ENCODE measurements at places on chromosomes 13 and 19. TPM values are rescaled to one million over a fixed set of nuclear protein-coding genes. Genes with fewer than 3 reads are reported as not detected.

The LAIR1 gene
- total RNA-seq = 117 TPM

GRCh38 chr13:86161257-86161656, 362.0 kb upstream of the SLITRK6 start:
- H3K36me3 ChIP-seq = no peaks in the 10 kb centered on the region
- no peaks in the 10 kb centered on the region for H3K4me1 ChIP-seq
- H3K27ac ChIP-seq = no peak overlapping the region
- no peaks in the 10 kb centered on the region for H3K27me3 ChIP-seq
- no peak for DNase-seq

- peaks cover 7% of the 10 kb centered on the region for H3K4me1 ChIP-seq
- no peak overlapping the region for H3K4me3 ChIP-seq
- no peaks in the 10 kb centered on the region for H3K36me3 ChIP-seq
- no peak for DNase-seq
- H3K27ac ChIP-seq = no peak overlapping the region
Measured at GRCh38 chr13:99197117-99197651, 3.5 kb upstream of the UBAC2 start.

The F2RL3 gene
- 0.24 TPM for total RNA-seq

GRCh38 chr13:19782049-19782726, 557 bp downstream of the PSPC1 start:
- H3K36me3 ChIP-seq = no peaks in the 10 kb centered on the region
- peaks cover 13% of the 10 kb centered on the region for H3K4me1 ChIP-seq

The REEP6 gene
- 4.3 TPM for total RNA-seq

DNA sequence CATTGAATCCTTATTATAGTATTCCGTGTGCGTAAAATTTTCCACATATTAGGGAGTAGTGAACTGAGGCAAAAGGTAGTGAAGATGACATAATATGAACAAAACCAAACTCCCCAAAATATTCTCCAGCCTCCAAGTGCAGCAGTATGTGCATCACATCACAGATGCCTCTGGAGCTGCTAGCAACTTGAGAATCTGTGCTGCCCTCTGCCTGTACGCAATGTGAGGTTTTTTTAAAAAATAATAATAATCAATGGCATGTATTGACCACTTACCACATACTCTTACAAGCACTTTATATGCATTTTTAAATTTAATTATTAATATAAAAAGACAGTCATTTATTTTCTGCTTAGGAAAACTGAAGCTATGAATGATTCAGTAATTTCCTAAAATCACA, 583.0 kb upstream of the SPRY2 start:
- H3K4me1 ChIP-seq = no peaks in the 10 kb centered on the region
- H3K36me3 ChIP-seq = no peaks in the 10 kb centered on the region
- H3K27ac ChIP-seq = no peak overlapping the region
- H3K4me3 ChIP-seq = no peak overlapping the region
- no peaks in the 10 kb centered on the region for H3K27me3 ChIP-seq

The LGI4 gene
- total RNA-seq = 0.49 TPM

DNA sequence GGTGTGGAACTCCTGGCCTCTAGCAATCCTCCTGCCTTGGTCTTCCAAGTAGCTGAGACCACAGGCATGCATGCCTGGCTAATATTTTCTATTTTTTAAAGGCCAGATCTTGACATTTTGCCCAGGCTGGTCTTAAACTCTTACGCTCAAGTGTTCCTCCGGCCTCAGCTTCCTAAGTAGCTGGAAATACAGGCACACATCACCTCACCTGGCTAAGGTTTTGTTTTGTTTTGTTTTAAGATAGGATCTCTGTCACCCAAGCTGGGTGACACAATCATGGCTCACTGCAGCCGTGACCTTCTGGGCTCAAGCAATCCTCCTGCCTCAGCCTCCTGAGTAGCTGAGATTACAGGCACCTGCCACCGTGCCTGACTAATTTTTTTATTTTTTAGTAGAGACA, 5.5 kb upstream of the RLN3 start:
- H3K27me3 ChIP-seq = no peaks in the 10 kb centered on the region
- no peaks in the 10 kb centered on the region for H3K36me3 ChIP-seq
- no peak for DNase-seq
- H3K4me1 ChIP-seq = peaks cover 11% of the 10 kb centered on the region

- no peaks in the 10 kb centered on the region for H3K4me1 ChIP-seq
- no peak for DNase-seq
- H3K4me3 ChIP-seq = no peak overlapping the region
- H3K27ac ChIP-seq = no peak overlapping the region
- no peaks in the 10 kb centered on the region for H3K27me3 ChIP-seq
Measured at GRCh38 chr13:79457390-79457789, 23.6 kb upstream of the NDFIP2 start.

GRCh38 chr19:32570081-32570785, 10.8 kb upstream of the PDCD5 start:
- DNase-seq = peak; percentile 80
- H3K4me1 ChIP-seq = peaks cover 11% of the 10 kb centered on the region

The SIGLEC10 gene
- total RNA-seq = 28.9 TPM

GRCh38 chr19:45952686-45953505, 20.8 kb downstream of the NOVA2 start:
- DNase-seq = peak; percentile 72
- peaks cover 7% of the 10 kb centered on the region for H3K27me3 ChIP-seq
- no peak overlapping the region for H3K27ac ChIP-seq

DNA sequence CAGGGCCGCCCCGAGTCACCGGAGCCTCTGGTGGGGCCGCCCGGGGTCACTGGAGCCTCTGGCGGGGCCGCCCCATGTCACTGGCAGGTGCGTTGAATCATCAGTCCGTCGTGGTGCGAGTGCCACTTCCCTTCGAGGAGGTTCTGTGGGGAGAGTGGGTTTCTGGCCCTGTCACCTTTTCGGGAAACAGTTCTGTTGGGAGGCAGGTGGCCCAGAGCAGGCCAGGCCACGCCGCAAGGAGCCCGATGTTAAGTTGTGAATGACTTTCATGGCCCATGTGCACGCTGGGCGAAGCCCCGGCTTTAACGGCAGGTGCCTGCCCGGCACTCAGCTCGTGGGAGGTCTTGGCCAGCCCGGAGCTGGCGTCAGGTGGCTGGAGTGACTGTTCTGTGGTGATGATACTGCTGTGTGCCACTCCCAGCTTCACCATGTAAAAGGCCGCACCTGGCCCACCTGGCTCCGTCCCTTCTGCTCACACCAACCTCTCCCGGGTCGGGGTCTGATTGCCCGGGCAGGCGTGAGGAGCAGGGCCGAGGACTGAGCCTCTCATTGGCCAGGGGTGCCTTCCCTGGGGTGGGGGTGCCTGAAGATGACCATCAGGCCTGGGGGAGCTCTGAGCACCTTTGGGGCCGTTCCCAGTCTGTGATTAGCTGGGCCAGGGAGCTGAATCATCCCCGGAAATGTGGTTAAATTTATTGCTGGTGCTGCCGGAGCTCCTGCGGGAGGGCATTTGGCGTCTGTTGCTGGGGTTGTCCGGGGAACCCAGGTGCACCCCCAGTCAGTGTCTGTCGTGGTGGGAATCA, 29.2 kb downstream of the CSNK1G2 start:
- H3K36me3 ChIP-seq = peaks cover 25% of the 10 kb centered on the region
- H3K27me3 ChIP-seq = no peaks in the 10 kb centered on the region
- H3K4me1 ChIP-seq = peaks cover 29% of the 10 kb centered on the region
- H3K27ac ChIP-seq = no peak overlapping the region
- H3K4me3 ChIP-seq = no peak overlapping the region

GRCh38 chr19:29211562-29212355, 1.2 kb downstream of the UQCRFS1 start:
- H3K4me3 ChIP-seq = peak overlapping the region; percentile 58
- no peaks in the 10 kb centered on the region for H3K27me3 ChIP-seq
- peak overlapping the region; percentile 69 for H3K27ac ChIP-seq

The ZNF99 gene
- not detected for total RNA-seq

DNA sequence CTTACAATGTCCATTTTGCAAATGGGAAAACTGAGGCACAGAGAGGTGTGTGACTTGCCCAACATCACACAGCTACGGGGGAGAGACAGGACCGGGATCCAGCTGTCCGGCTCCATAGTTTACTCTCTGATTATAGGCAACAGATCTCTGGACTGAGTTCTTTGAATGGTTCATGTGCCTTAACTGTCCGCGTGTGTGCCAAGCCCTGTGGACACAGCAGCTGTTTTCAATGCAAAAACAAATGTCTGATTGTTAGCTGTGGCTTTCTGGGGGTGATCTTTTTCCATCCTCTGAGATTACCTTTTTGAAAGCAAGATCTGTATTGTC, 94.1 kb downstream of the KL start:
- H3K27me3 ChIP-seq = no peaks in the 10 kb centered on the region
- H3K27ac ChIP-seq = no peak overlapping the region
- no peak overlapping the region for H3K4me3 ChIP-seq
- DNase-seq = no peak
- H3K36me3 ChIP-seq = no peaks in the 10 kb centered on the region

GRCh38 chr13:95099541-95099940, 201.7 kb downstream of the ABCC4 start:
- H3K4me3 ChIP-seq = no peak overlapping the region
- no peaks in the 10 kb centered on the region for H3K4me1 ChIP-seq
- no peaks in the 10 kb centered on the region for H3K27me3 ChIP-seq

DNA sequence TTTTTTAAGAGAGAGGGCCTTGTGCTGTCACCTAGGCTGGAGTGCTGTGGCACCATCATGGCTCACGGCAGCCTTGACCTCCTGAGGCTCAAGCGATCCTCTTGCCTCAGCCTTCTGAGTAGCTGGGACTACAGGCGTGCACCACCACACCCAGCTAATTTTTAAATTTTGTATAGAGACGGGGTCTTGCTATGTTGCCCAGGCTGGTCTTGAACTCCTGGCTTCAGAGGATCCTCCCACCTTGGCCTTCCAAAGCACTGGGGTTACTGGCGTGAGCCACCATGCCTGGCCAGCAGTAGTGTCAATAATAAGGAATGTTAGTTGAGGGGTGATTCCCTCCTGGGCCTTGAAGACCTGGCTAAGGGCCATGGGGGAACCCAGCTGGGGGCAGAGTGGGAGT, 23.6 kb downstream of the MAST3 start:
- H3K4me3 ChIP-seq = no peak overlapping the region
- H3K27me3 ChIP-seq = no peaks in the 10 kb centered on the region
- peaks cover 49% of the 10 kb centered on the region for H3K36me3 ChIP-seq
- peaks cover 41% of the 10 kb centered on the region for H3K4me1 ChIP-seq

GRCh38 chr13:32902874-32903273, 113.3 kb upstream of the KL start:
- no peak for DNase-seq
- H3K27ac ChIP-seq = no peak overlapping the region
- no peak overlapping the region for H3K4me3 ChIP-seq
- H3K27me3 ChIP-seq = no peaks in the 10 kb centered on the region

DNA sequence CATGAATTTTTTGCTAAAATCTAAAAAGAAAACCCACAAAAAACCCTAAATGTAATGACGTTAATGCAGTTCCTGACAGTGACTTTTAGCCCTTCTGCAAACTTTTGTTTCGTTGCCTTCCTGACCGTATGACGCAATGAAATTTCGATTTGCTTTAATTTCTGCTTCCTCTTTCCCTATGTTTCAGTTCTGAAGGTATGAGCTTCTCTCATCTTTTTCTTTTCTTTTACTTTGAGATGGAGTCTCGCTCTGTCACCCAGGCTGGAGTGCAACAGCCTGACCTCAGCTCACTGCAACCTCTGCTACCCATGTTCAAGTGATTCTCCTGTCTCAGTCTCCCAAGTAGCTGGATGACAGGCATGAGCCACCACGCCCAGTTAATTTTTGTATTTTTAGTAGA, 6.1 kb upstream of the LILRA5 start:
- H3K27me3 ChIP-seq = no peaks in the 10 kb centered on the region
- peaks cover 3% of the 10 kb centered on the region for H3K4me1 ChIP-seq
- DNase-seq = no peak
- no peak overlapping the region for H3K4me3 ChIP-seq
- no peak overlapping the region for H3K27ac ChIP-seq
- H3K36me3 ChIP-seq = no peaks in the 10 kb centered on the region

The CYP2F1 gene
- 4.7 TPM for total RNA-seq

DNA sequence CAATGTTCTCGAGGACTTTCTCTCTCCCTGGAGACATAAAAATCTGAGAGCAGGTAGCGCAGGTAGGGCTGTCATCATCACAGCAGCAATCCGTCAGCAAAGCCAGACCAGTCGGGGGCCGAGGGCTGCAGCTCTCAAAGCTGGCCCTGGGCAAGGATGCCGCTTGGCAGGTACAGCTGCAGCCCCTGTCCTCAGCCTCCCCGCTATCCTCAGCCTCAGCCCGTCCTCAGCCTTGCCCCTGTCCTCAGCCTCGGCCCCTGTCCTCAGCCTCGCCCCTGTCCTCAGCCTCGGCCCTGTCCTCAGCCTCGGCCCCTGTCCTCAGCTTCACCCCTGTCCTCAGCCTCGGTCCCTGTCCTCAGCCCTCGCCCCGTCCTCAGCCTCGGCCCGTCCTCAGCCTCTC, 10.9 kb downstream of the C13orf46 start:
- H3K27me3 ChIP-seq = no peaks in the 10 kb centered on the region
- H3K4me1 ChIP-seq = no peaks in the 10 kb centered on the region
- no peak for DNase-seq
- peaks cover 6% of the 10 kb centered on the region for H3K36me3 ChIP-seq
- no peak overlapping the region for H3K4me3 ChIP-seq

The VSTM1 gene
- 2.7 TPM for total RNA-seq

- H3K36me3 ChIP-seq = no peaks in the 10 kb centered on the region
- DNase-seq = no peak
- no peak within 1 kb of the TSS for H3K4me3 ChIP-seq
- H3K27me3 ChIP-seq = no peaks in the 10 kb centered on the region
- peaks cover 3% of the 10 kb centered on the region for H3K4me1 ChIP-seq
Measured at GRCh38 chr19:2867025-2867991, at the start of gene ZNF556. Gene ZNF556 (plus strand): TSS chr19:2867335. CDS start chr19:2867422, 87 bp downstream.

The FLT3 gene
- total RNA-seq = 0.39 TPM

DNA sequence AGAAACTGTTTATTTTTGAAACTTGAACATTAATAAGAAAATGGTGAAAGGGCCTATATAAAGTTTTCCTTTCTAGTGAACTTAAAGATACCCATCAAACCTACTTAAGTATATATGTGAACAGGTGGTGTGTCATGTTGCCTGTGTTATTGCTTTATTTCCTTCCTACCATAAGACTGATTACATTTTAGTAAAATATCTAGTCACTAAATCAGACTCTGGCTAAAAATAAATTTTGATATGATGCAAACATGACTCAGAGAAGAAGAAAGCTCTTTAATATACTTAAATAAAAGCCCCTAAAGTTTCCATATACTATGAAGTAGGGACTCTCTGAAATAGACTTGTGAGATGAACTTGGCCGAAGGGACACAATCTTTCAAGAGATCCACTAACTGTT, 35.1 kb upstream of the FBXL3 start:
- no peak overlapping the region for H3K27ac ChIP-seq
- no peaks in the 10 kb centered on the region for H3K4me1 ChIP-seq
- H3K36me3 ChIP-seq = peaks cover 82% of the 10 kb centered on the region
- H3K27me3 ChIP-seq = no peaks in the 10 kb centered on the region
- H3K4me3 ChIP-seq = no peak overlapping the region

The SHC2 gene
- 0.75 TPM for total RNA-seq

GRCh38 chr13:49524740-49525501, 29.2 kb downstream of the PHF11 start:
- no peaks in the 10 kb centered on the region for H3K4me1 ChIP-seq
- H3K27ac ChIP-seq = no peak overlapping the region
- no peaks in the 10 kb centered on the region for H3K27me3 ChIP-seq

Data from natural killer cell (primary cell).